ENCODE measurements at places on chromosomes 7 and 10. TPM values are rescaled to one million over a fixed set of nuclear protein-coding genes. Genes with fewer than 3 reads are reported as not detected.
A peak's percentile ranks its signal among the peaks of the same experiment; 100 is the strongest.

DNA sequence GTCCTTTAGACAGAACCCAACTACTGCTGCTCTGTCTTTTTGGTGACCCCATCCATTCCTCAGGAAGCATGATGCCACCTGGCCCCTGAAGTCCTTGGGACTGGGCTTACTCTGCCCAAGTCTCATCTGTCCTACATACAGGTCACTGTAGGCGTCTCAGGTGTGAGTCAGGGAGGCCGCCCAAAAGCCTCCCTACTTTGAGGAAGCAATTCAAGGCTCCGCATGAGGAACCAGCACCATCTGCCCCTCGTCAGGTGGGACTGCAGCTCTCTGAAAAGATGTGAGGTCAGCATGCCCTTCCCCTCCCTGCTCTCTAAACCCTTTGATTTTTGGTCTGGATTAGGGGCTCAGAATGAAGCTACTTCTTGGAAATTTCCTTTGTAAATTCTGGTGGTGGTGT lies 354.8 kb downstream of the CXCL12 start:
- peak; percentile 44 for DNase-seq

The FAM25G gene
- total RNA-seq = not detected

DNA sequence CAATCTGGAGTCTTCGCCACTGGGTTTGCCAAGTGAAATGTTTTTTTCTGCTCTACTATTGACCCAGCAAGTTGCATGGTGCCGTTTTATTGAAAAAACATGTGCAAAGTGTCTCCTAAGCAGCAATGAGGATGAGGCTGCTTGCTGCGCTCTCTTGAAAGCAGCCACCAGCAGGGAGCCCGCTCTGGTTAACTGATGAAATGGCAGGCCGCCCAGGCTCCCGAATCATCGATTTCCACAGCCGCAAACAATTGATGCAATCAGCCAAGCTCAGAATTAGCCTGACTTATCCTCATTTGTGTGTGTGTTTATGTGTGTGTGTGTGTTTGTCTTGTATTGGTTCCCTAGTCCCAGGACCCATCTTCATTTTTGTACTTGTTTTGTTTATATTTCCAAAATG lies 22.2 kb upstream of the LYZL1 start:
- DNase-seq = no peak

The TBC1D12 gene
- 3.6 TPM for total RNA-seq

GRCh38 chr7:13946181-13946580 lies 43.3 kb downstream of the ETV1 start:
- DNase-seq = no peak

The C10orf90 gene
- not detected for total RNA-seq

DNA sequence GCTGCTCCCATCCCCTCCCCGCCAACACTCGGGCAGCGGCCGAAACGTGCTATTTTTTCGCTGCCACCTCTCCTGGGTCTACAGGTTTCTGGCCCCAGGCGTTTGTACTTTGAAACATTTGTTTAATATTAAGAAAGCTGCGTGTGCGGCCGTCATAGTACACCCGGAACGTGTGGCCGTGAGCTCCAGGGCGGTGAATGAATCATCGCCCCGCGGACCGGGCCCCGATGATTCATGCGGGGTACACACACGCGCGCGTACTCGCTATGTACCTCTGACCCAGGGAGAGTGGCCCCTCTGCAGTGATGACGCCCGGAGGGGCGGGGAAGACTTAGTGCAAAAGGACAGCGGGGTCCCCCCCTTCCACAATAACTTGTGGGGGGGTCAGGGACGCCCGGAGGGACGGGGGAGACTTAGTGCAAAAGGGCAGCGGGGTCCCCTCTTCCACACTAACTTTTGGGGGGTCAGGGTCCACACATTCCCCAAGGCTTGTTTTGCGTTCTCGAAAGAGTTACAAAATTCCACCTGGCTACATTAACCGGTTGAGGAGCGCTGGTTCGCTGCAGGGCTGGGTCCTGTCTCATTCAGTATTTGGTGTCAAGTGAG lies 56.5 kb upstream of the PCGF5 start:
- no peak for DNase-seq

The CREB5 gene
- total RNA-seq = 2.7 TPM

DNA sequence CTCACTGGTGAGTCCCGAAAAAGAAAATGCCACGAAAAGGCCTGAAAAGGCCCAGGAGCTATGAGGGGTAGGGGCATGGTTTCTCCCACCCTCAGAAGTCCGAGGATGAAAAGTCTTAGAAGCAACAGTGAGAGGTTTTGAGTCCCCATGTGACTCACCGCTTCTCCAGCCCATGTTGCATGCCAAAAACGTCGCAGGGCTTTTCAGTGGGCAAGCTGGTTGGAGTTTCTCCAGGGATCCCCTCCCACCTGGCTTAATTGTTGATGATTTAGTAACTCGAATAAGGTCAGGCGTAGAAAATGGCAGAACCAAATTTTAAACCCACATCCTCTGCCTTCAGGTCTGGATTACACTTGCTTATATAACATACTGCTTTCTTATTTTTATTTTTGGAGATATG lies 96.3 kb upstream of the ARMC3 start:
- DNase-seq = no peak

- DNase-seq = no peak
These were observed 50.1 kb upstream of the GDF10 start for GRCh38 chr10:47249881-47250280.

- no peak for DNase-seq
These were observed 122.8 kb downstream of the KAT6B start for GRCh38 chr10:74949034-74949832.

The C10orf62 gene
- not detected for total RNA-seq

DNA sequence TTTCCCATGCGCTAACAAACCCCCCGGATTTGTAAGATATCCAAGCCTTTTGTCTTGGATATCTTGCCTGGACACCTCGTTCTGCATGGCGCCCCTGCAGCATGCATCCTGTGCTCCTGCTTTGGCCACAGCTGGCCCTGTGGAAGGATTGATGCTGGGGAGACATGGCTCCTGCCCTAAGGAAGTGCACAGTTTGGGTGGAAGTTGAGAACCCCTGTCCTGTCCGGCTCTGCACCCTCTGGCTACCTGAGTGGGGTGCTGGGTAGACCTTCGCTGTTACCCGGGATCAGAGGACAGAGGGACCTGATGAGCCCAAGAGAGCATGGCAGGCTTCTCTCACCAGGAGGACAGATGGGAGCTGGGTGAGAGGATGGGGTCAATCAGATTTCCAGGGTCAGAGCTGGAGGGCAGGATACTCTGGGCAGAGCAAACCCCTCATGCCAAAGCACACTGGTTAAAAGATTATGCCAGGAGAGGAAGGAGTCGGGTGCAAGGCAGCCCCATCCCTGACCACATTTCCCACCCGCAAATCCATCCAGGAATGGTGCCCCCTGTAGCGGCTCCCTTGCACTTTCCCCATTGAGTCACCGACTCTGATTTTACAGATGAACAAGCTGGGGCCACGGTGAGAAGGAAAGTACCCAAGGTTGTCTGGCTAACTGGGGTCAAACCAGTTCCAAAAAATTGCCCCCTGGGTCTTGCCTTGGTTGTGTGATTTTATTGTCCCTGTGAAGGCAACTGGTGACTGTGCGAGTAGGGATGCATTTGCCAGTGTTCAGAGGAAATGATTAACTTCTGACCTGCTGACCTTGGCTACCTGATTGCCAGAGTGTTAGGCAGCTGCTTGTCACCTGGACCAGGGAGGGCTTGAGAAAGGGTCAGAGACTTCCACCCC lies 290.1 kb upstream of the ZMIZ1 start:
- no peak for DNase-seq

DNA sequence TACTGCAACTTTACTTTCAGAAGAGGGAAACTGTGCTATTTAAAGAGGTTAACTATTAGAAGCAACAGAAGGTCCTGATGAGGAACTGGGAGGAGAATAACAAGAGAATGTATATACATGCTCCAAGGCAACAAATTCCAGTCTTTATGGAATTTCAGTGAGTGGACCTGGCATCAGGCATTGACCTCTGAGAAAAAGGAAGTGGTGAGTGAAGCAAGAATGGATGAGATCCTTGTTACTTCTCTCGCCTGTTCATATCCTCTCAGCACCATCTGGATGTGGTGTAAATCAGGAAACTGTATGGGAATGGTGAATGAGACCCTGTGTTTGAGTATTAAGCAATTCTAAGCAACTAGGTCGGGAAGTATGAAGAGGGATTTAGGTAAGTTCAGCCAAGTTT lies 30.3 kb upstream of the KBTBD2 start:
- no peak for DNase-seq

The LEP gene
- total RNA-seq = not detected

- no peak for DNase-seq
These were observed 71.3 kb upstream of the TES start for GRCh38 chr7:116139007-116139406.

The PIK3AP1 gene
- 2.9 TPM for total RNA-seq

- no peak for DNase-seq
These were observed 4.1 kb upstream of the CDK14 start for GRCh38 chr7:90592033-90592432.

The C10orf67 gene
- 0.11 TPM for total RNA-seq

GRCh38 chr10:132446661-132447445 lies 49.9 kb downstream of the PWWP2B start:
- no peak for DNase-seq

DNA sequence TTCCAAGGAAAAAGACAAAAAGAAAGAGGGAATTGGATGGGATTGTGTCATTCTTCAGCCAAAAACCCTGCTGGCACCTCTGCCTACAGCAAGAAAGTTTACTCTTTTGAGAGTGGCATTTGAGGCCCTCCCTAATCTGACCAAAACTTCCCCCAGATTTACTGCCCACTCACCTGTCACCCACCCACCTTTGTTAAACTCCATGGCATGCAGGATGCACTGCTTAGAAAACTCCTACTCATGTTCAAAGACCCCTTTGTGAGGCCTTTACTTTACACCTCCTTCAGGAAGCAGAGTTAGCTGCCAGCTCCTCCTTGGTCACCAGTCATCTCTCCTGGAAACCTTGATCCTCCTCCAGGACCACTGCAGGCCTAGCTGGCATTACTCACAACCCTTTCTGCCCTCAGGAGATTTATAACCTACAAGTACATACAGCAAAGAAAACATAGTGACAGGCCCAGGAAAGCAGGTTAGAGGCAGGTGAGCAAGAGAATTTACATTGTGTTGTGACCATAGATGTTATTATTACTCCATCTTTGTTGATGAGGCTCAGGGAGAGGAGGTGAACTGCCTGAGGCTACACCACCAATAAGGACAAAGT lies 10.3 kb upstream of the PLAC9 start:
- no peak for DNase-seq

The NRCAM gene
- total RNA-seq = 4.3 TPM

DNA sequence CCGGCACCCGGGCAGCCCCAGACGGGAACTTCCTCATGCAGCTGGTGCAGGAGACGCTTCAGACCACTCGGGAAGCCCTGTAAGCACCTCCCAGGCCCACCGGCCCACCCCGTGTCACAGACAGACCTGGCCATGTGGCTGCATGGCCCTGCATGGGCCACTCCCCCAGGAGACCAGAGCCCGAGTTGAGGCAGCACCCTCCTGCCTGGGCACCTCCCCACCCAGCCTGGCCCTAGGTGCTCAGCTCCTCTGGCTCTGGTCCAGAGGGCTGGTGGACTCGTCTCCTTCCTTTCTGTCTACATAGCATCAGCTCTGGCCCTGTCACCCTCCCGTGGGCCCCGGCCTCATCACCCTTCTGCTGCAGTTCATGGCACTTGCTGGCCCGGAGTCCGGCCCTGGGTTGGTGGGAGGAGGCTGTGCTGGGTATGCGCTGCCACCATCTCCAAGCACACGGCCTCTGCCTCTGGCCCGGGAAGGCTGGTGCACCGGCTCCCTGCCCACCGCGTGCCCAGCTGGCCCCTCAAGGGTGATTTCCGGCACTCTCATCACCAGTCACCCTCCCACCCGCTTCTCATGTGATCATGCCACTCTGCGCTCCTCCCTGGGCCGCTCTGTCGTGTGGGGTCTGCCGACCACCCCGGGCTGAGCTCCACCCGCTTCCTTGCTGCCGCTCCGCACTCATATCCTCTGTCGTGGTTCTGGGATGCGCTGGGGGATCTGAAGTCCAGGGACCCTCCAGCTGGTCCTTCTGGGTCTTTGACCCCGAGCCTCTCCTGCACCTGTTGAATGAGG lies 53.1 kb upstream of the DPYSL4 start:
- DNase-seq = no peak

DNA sequence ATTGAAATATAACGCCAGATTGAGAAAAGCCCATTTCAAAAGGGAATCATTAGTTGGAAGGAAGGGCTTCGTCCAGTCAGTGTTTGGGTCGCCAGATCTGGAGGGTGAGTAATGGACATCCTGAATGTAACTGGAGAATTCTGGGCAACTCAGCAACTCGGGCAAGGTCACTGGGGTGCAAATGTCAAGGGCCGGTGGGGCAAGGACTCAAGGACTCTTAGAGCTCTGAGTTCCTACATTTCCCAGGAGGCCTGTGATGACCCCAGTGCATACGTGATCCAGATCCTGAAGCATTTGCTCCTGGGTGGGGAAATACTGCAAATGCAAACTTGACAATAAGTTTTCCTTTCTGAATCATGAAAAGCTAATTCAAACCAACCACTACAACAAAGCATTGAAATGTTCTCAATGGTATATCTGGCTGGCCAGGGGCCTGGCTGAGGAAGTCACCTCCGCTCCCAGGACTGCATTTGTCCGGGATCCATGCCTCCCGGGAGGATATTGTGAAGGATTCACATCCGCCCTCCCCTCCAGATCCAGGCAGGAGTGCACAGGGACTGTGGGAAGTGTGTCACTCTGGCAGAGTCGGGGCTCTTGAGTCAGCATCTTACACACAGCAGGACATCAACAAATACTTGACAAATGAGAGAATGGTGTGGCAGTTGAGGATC lies 164.0 kb downstream of the FANK1 start:
- DNase-seq = no peak

The UPK3BL1 gene
- 6.4 TPM for total RNA-seq

The TMEM120A gene
- total RNA-seq = 15.6 TPM

Data from H1 (cell line).